ENCODE measurements at places on chromosomes 2 and 18. TPM values are rescaled to one million over a fixed set of nuclear protein-coding genes. Genes with fewer than 3 reads are reported as not detected.

DNA sequence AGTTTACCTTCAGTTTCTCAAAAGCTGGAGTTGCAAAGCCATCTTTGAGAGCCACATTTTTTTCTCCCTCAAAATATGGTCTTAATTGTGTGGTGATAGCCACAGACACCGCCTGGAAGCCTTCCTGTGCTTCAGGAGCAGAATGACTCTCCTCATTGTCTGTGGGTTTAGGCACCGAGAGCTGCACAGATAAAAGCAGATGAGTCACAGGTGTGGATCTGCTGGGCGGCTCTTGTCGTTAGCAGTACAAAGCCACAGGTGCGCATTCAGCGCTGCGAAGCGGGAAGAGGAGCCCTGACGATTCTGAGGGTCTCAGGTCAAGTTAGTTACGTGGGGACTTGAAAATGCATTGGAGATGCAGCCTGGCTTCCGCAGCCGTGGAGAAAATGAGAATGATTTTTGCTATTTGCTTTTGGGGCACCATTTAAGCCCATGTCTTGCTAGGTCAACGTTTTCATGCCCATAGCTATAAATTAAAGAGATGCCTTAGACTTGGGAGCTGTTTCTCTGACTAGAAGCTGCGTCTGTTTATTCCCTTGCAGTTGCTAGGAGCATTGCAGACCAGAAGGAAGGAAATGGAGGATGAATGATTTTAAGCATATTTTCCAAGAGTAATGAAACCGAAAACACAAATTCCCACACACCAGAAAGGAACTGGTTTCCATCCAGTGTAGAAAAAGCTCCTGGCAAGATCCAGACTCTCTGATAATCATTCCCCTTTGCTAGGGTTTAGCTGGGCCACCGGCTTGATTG is 51.5 kb downstream of the KLHL29 start:
- no peak for DNase-seq

DNA sequence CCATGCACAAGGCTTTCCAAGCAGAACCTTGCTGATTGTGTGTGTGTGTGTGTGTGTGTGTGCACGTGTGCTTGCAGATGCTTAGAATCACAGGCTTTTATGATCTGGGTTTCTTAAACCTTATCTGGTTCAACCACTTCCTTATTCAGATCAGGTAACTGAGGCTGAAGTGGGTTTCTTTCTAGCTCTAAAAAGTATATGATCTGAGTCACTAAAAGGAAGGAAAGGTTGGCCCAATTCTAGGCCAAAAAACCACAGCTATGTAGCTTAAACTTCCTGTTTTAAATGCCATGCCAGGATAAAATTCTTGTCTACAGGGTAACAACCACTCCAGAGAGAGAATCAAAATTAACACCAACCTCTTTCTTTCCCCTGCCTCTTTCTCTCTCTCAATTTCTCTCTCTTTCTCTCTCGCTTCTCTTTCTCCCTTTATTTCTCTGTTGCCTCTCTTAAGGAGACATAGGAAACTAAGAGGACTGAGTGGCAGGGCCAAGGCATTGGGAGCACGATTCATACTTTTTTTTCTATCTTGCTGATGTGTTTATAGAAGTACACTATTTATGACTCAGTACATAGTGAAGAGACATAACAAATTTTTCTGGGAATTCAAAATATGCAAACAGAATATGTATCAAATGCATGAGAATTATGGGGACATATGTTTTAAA is 140.3 kb downstream of the TRIB2 start:
- DNase-seq, result no peak

DNA sequence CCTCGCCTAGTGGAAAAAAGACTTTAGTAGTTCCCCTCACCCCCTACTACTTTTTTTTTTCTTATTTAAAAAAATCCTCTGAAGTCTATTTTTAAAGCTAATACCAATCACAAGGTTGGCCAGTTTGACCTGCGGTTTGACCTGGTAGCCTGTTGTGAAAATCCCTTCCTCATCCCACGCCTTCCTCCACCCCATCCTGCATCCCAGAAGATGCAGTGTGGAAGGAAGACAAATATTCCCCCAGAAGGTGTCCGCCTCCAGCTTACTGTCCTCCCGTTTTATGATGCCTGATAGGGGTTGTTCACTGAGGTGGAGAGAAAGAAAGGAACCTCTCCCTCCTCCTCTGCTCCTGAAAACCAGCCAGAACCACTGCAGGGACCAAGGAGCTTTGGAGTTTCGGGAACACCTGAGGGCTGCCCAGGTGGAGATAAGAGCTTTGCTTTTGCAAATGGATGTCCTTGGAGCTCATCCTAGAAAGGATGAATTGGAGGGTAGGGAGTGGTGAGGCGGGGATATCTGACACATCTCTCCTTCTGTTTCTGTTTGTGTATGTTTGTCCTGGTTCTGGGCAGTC is 909 bp downstream of the ATP6V1C2 start:
- no peak for DNase-seq

The CCDC178 gene
- total RNA-seq, result not detected

The ECEL1 gene
- 2.9 TPM for total RNA-seq
